Kasumi-1 (cell line): ENCODE measurements at places on chromosomes 1 and 21.
A peak's percentile ranks its signal among the peaks of the same experiment; 100 is the strongest.

- DNase-seq, result no peak
These were observed 222.6 kb downstream of the PRDM2 start for GRCh38 chr1:13922466-13923110.

DNA sequence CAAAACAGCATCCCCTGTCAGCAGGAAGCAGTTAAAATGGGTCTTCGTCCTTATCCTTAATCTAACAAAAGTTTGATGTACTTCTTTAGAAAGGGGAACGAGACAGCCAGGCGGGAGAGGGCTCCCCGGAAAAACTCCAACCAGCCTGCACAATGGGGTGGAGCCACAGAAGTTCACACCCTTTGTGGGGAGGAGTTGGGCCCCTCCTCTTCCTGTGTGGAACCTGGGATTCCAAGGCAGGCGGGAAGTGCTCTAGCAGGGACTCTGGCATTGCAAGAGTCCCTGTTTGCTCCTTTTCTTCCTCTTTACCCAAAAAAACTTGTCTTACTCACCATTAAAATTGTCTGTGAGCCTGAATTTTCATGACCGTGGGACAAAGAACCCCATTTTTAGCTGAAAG lies 47.7 kb downstream of the FCRL5 start:
- DNase-seq, result no peak

DNA sequence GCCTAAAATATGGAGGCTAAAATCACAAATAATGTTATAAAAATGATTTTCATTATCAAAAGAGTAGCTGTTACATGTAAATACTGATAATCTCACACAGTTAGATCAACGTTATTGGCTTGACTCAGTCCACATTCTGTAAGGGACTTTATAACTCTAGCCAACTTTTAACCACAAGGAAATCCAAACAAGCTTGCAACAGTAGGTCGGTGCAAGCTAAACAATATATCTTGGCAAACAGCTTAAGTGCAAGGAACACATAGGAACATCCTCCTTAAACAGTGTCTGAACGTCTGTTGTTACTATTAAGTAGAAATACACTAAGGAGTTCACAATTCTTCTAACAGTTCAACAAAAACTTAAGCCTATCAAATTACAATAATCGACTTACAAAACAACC lies 126.7 kb downstream of the EIF4G3 start:
- no peak for DNase-seq

- DNase-seq, result peak; percentile 65
These were observed 61.0 kb downstream of the WDR4 start for GRCh38 chr21:42818328-42818749.

- DNase-seq, result no peak
These were observed 40.8 kb upstream of the KIRREL1 start for GRCh38 chr1:157952601-157953000.

- no peak for DNase-seq
These were observed 107.6 kb downstream of the ETS2 start for GRCh38 chr21:38913120-38913892.

- no peak for DNase-seq
These were observed 185.1 kb upstream of the GREM2 start for GRCh38 chr1:240797050-240797449.

DNA sequence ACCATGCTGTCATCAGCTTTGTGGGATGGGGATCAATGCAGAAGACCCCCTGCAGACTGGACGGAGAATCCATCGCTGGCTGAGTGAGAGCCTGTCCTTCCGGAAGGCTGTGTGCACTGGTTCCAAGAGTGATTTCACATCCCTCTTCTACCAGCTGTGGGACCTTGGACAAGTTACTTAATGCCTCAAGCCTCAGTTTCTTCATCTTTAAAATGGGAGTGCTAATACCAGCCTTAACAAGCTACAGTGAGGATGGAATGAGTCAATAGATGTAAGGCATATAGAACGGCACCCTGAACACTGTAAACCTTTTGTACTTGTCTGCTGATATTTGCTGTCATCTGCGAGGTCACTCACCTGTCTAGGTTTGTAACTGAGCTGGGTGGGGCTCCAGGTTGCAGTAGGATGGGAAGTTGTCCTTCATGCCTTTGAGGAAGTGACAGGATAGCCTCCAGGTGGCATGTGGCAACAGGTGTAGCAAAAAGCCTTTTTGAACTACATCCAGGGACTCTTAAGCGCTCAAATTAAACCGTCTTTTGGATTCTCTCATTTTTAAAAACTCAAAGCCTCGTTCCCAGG lies 27.5 kb downstream of the TMEM51 start:
- no peak for DNase-seq

DNA sequence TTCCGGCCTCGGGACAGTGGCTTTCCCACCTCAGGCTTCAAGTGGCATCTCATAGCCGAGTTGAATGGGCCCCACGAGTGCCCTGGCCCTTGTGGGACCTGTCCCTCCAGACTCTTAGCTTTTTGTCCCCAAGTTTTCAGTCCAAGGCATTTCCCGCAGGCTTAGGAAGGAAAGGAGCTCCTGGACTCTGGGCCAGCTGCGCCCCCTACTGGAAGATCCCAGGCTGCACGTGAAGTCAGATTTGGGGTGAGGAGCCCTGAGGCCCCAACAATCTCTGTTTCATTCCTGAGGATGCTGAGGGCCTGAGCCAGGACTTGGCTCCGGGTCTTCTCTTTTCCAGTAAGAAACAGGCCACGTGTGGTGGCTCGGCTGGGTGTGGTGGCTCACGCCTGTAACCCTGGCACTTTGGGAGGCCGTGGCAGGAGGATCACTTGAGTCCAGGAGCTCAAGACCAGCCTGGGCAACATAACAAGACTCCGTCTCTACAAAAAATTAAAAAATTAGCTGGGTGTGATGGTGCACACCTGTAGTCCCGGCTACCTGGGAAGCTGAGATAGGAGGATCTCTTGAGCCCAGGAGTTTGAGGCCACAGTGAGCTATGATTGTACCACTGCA lies 67.4 kb downstream of the ARHGEF10L start:
- peak; percentile 62 for DNase-seq

GRCh38 chr1:203038217-203038741 lies 12.0 kb downstream of the PPFIA4 start:
- DNase-seq, result peak; percentile 36

DNA sequence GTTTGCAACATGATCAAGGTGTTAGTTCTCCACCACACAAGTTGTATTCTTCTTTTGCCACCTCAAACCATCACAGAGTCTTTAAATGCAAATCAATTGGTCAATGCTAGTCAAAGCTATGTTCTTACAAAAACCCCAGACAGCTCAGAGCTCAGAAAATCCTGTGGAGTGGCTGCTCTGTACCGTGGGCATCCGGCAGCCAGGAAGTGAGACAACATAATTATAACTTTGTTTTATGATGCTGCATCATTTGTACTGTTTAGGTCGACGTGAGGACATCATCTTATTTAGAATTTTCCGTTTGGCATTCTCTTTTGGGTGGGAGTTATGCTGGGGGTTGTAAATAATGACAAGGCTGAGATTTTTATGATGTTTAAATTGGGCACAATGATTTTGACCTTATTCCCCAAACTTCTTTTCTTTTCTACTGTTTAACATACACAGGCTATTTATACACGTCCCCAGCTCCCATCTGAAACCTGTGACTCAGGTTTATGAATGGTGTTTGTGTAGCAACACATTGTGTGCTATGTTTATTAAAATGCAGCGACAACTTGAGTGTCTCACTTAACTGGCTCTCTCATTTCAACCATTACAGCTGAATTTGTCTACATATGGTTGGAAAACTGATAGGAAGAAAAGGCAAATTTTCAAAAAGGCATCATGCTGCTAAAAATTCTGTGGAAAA lies 124.0 kb downstream of the CNIH3 start:
- no peak for DNase-seq

- no peak for DNase-seq
These were observed 28.1 kb upstream of the IL10 start for GRCh38 chr1:206800411-206800810.

- no peak for DNase-seq
These were observed 45.2 kb downstream of the SLC37A1 start for GRCh38 chr21:42558846-42559245.

DNA sequence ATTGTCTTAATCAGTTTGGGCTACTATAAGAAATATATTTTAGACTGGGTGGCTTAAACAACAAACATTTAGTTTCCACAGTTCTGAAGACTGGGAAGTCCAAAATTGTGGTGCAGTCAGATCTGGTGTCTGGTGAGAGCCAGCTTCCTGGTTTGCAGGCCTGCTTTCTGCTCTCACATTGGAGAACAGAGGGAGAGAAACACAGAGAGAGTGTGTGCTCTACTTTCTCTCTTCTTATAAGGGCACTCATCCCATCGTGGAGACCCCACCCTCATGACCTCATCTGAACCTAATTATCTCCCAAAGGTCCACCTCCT lies 4.1 kb downstream of the LEPR start:
- DNase-seq, result no peak

- peak; percentile 35 for DNase-seq
These were observed 332.7 kb downstream of the CHRM3 start for GRCh38 chr1:239718997-239719628.

GRCh38 chr1:3811595-3811911 lies 15.3 kb upstream of the LRRC47 start:
- no peak for DNase-seq

GRCh38 chr1:199204231-199204630 lies 565.4 kb downstream of the PTPRC start:
- no peak for DNase-seq

GRCh38 chr1:173448945-173449344 lies 28.2 kb upstream of the PRDX6 start:
- no peak for DNase-seq

DNA sequence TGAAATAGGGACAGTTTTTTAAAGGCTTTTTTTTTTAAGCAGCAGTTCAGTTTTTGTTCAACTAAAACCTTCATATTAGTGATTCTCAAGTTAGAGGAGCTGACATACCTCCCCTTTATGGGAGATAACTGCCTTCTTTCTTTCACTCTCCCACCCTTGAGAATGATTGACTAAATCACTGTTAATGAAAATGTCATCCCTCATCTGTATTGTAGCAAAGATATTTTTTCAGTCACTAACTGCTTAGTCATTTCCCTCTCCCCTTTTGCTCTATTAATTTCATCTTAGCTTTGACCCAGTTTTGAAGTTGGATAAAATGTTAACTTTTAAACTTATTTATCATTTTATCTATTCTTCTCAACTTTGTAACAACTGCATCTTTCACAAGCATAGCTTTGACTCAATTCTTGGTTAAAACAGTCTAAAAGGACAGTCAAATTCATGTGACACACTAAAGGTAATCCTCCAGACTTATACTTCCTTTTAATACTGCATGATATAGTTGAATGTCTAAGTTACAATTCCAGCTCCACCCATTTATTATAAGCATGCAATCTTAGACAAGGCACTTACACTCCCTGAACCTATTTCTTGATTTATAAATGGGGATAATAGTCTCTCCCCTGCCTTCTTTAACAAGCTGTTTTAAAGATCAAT lies 17.1 kb downstream of the CAPZA1 start:
- DNase-seq, result no peak

DNA sequence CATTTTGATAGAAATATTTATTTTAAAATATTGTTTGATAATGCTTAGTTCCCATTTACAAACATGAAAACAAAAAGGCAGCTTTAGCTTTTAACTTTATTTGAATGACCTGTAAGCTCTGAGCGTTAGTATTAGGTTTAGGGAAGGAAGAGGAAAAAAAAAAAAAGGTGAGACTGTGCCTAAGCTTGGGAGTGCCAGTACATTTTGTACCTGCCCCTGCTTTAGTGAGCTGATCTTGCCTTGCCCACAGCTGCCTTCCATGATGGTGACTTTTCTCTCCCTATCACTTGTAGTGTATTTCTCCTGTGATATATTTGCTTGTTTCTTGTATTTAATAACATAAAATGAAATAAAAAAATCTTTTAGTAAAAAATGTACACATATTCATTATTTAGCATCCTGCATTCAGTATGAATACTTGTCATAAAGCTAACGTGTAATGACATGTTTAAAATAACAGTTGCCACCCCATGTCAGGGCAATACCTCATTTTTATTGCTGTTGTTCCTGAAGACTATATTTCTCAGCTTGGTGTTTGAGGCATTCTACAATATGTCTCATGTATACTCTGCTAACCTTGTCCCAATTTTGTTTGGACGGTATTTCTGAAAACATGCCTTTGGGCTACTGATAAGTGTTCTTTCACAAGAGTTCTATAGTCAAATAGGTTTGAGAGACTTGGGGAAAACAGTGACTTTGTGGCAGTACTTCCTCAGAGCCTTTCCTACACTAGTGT lies 76.3 kb downstream of the NEK7 start:
- DNase-seq, result no peak

DNA sequence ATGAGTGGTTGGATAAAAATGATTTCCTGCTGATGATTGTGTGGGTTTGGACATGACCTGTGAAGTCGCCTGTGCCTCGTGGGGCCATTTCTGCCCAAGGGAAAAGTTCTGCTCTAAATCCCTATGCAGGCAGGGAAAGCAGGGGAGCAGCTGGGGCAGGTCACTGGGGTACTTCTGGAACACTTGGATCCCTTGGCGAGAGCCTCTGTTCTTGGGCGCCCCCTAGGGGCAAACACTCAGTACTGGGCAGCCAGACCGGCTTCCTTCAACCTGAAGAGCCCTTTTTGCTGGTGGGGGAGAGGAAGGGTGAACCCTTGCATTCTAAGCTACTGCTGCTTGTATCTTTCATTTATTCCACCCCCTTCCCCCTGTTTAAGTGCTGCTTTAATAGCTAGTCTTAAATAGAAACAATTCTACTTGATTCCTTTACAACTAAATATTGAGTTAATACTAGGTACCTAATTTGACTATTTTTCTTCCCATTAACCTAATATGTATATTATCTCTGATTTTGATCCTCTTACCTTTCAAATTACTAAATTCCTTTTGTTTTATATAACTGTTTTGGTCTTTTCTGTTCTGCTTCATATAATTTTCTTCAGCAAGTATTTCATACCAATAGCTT lies 5.1 kb upstream of the CLEC20A start:
- DNase-seq, result peak; percentile 75

- DNase-seq, result no peak
These were observed 2.8 kb downstream of the CD48 start for GRCh38 chr1:160708801-160709200.

GRCh38 chr1:162854245-162854882 lies 6.6 kb downstream of the CCDC190 start:
- peak; percentile 81 for DNase-seq

GRCh38 chr1:156461781-156462647 lies 38.6 kb downstream of the MEF2D start:
- DNase-seq, result no peak

- no peak for DNase-seq
These were observed 42.5 kb upstream of the SYT2 start for GRCh38 chr1:202752774-202753173.

DNA sequence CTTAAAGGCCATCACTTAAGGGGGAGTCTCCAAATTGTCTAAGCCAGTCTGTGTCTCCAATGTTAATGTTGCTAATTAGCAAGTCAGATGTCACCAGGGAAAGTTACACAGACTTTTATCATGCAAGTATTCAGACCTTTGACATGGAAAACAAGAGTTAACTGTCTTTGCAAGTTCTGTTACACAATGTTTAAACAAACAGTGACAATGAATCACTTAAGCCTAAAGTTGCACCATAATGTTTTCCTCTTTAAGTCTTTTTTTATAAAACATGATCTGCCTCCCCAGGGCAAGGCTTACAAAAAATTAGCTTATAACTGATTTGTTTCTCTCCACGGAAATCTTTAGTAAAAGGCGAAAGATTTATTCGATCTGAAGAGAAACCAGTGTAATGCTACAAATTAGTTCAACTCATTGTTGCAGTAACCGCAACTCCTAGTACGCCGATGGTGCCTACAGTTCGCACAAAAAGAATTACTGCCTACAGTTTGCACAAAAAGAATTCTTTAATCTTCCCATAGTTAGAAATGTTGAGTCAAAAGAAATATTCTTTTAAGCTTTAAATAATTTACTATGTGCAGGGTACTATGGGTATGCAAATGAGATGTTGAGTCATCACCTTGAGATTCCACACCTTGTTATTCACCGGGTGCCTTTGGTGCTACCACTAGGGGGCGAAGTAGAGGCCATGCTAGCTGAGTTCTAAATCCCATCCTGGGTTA lies 45.3 kb downstream of the HHAT start:
- DNase-seq, result no peak
